ENCODE measurements at places on chromosomes 2 and 18.

DNA sequence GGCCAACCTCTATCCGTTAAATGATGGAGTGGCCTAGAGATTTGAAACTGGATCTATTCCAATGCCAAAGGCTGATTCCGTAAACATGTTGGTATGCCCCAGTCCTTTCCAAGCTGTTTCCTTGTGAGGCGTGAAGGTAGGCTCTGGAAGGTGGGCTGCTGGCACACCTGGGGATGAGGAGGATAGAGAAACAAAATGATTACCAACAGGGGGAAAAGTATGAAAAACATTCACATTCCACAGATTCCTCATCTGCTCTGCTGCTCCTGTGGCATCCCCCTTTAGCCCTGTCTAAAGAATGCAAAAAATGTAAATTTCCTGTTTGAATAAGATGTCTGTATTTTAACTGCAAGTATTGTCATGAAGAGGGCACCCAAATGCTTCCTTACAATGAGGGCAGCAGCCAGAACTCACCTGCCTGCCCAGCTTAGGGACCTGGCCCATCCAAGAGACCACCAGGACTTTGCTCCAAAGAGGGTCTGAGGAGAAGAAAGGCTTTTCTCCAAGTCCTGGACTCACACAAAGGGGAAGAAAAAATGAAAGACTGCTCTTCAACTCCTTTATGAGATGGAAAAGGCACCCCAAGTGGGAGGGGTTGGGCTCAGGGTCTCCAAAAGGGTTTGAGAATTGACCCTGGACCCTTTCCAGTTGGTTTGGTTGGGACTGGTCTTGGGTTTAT is 132.3 kb upstream of the PELI1 start:
- no peak for DNase-seq

GRCh38 chr2:33358878-33359277 is 117.6 kb upstream of the RASGRP3 start:
- DNase-seq, result no peak

- no peak for DNase-seq
Measured at GRCh38 chr18:32445846-32446245, 24.8 kb downstream of the GAREM1 start.

DNA sequence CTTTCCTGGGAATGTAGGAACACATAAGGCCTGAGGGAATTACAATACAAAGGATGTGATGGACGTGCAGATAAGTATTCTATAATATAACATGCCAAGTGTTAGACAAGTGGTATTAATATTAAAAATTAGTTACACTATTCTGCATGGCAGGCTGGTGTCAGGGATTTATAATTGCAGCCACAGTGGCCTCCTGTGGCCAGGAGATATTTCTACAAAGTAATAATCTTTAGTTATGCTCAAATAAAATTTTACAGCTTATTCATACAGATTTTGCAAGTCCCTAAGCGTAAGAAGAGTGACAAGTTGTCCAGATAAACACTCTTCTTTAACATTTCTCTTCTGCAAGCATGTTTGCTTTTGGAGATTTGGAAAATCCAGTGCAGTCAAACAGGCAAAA is 90.4 kb upstream of the CBLN2 start:
- DNase-seq, result no peak

- DNase-seq, result no peak
Measured at GRCh38 chr2:12921321-12921720, 204.6 kb downstream of the TRIB2 start.

DNA sequence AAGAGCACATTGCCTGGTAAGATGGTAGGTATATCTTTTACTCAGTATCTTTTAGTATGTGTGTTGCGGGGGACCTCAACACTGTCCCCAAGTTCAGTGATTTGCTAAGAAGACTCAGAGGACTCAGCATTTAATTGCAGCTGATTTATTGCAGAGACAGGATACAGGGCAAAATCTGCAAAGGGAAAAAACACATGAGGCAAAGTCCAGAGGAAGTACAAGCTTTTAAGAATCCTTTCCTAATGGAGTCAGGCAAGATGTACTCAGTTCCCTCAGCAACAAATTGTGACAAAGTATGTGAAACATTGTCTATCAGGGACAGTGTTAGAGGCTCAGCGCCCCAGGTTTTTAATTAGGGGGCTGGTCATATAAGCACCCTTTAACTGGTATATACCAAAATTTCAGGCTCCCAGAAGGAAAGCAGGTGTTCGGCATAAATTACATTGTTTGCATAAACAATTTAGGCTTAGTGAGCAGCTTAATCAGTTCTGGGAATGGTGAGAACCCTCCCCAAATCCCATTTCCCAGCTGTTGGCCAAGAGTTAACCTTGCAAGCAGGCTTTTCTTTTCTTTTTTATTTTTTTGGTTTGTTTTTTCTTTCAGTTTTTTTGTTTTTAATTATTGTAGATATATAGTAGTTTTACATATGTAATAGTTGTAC is 41.7 kb downstream of the RAB3GAP1 start:
- no peak for DNase-seq

DNA sequence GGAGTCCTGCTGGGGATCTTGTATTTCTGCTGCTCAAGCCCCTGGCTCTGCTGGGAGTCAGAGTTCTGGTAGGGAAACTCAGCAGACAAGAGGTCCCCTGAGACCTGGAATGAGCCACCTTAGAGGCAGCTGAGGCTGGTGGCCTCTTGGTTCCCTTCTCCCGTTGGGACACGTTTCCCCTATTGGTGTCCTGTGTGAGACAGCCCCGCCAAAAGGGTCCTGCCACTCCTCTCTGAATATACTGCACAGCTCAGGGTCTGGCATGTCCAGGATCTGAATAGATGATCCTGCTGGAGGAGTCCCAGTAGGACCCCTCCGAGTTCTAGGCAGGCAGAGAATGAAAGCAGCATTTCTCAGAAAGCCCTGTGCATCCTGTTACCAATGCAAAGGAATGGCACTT is 2.0 kb upstream of the RALB start:
- DNase-seq, result no peak

- no peak for DNase-seq
Measured at GRCh38 chr2:205680067-205680466, 2.2 kb upstream of the NRP2 start.

DNA sequence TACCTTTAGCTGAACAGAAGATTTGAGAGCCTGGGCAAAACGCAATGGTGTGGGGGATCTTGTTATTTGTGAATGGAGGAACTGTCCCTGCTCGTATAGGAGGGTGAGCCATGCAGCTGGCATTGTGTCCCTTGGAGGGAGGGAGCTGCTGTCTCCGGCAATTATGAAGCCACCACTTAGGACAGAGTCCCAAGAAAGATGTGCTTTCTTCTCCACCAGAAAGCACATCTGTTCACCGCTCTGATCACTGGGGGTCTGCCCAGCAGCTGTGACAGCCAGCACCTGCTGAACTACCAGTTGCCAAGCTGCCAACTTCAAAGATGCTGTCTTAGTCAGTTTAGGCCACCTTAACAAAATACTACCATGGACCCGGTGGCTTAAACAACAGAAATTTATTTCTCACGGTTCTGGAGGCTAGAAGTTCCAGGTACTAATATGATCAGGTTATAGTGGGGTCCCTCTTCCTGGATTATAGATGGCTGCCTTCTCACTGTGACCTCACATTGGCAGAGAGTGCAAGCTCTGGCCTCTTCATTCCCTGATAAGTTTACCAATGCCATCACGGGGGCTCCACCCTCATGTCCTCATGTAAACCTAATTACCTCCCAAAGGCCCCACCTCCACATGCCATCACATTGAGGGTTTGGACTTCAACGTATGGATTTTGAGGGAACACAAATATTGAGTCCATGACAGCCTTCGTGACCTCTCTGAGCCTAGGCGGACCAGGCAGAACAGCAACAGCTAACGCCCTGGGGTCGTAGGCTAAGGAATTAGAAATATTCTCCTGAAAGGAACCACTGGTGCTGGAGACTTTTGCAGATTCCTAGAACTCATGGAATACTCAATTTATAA is 148.3 kb downstream of the RHBDD1 start:
- no peak for DNase-seq

GRCh38 chr18:13799396-13799795 is 24.6 kb upstream of the MC5R start:
- DNase-seq, result no peak

Measured in stimulated activated CD8-positive, alpha-beta memory T cell treated with anti-CD3 and anti-CD28 coated beads, Interleukin-7, amount 100 ng/mL, for 1 hour (primary cell).